NCI-H226 (cell line): ENCODE measurements at places on chromosomes 5 and 9.

GRCh38 chr5:133471699-133472098, 140.6 kb downstream of the FSTL4 start:
- DNase-seq: no peak

- DNase-seq: peak; percentile 33
Observed at GRCh38 chr5:58334035-58334434, 125.9 kb downstream of the PLK2 start.

- DNase-seq: no peak
Observed at GRCh38 chr5:64166201-64166959, 737 bp downstream of the RNF180 start.

DNA sequence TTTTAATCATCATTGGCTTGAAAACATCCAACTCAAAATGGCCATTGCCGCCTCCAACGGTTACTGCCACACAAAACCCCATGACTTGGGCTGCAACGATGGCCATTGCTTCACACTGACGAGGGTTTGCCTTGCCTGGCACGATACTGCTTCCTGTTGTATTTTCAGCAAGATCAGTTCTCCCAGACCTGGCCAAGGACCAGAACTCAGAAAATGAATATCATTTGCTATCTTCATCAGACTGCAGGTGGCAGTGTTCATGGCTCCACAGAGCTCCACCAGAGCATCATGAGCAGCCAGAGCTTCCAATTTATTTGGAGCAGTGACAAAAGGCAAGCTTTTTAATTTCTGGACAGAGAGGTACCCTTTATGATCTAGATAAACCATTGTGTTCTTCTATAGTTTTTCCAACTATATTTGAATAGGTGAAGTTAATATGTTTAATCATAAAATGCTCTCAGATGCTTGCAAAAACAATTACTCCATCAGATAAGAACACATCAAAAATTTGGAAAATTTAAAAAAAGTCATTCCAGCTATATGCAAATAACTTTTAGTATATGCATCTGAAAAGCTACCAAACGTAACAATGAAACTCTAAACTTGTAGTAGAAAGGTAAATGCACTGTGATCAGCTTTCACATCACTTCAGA, 10.4 kb downstream of the AMACR start:
- peak; percentile 69 for DNase-seq

DNA sequence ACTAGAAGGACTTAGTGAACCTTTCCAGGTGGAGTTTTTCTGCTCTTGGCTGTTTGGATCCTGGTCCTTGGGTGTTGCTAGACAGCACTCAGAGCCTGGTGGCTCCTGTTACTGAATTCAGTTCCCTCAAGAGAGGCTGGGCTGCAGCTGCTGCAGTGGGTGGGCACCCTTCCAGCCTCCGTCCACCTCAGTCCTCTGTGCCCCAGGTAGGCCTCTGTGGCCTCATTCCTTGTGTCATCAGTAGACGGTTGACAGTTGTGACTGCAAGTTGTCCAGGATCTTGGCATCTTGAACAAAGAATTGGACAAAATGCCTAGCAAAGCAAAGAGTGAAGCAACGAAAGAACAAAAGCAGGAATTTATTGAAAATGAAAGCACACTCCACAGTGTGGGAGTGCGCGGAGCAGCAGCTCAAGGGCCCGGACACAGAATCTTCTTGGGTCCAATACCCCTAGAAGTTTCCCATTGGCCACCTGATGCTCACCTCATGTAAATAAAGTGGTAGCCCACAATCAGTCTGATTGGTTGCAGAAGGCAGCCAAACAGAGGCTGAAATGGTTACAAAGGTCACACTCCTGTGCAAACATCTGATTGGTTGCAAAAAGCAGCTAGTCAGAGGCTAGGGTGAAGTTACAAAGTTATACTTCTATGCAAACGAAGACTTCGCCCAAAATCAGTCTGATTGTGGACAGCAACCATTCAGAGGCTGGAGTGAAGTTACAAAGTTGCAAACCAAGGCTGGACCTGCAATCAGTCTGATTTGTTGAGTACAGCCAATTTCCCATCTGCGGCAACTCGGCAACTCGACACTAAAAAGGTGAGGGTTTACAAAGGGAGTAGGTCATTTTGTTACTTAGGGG, 40.1 kb downstream of the F2R start:
- no peak for DNase-seq

- no peak for DNase-seq
Observed at GRCh38 chr9:33227741-33228140, 12.2 kb upstream of the SPINK4 start.

- DNase-seq: no peak
Observed at GRCh38 chr5:149028984-149029383, 33.9 kb downstream of the SH3TC2 start.

- DNase-seq: no peak
Observed at GRCh38 chr5:40150896-40151295, 528.8 kb upstream of the PTGER4 start.

DNA sequence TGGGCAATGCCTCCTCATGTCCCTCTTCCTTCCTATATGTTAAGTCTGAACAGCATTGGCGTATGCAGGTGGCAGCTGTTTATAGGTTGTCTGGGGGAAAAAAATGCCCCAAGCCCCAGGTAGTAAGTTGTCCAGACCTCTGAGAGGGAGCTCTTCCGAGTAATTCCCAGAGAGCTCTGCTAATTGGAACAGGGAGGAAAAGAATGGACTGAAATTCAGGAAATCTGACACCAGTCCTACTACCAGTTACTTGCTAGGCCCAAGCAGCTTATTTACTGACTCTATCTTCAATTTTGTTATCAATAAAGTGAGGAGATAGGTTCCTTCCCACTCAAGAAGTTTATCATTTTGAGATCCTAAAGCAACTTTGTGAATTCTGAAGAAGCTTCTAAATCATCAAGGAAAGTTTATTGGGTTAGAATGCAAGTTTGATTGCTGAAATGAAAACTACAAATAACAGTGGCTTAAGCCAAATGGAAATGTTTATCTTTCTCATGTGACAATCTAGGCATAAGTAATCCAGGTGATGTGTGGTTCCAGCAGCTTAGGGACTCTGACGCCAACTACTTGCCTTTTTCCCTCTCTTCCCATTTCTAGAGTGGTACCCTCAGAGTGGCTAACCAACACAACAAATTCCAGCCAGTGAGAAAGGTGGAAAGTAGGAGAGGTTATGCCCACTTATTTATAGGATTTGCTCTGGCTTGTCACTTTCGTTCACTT, 5.6 kb downstream of the STK32A start:
- DNase-seq: no peak

- DNase-seq: no peak
Observed at GRCh38 chr5:132484391-132484725, 6.2 kb downstream of the IRF1 start.

GRCh38 chr5:154332451-154332850, 113.3 kb upstream of the SAP30L start:
- no peak for DNase-seq

DNA sequence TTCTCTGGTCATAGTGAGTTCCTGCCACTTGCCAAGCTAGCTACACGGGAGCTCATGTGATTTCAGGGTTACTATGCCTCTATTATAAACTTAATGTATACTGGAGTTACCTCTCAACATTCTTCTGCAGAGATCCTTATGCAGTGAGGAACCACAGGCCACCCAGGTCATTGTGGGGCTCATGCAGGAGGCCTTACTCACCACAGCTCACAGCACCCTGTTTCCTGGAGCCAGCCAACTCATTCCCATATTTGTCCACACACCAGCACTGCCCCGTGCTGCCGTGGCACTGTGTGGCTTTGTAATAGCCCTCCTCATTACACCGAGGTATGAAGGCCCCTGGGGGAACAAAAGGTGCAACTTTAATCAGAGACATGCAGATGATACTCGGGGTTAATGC, 520.0 kb downstream of the SPOCK1 start:
- DNase-seq: no peak

GRCh38 chr9:28410411-28410810, 837.1 kb upstream of the C9orf72 start:
- DNase-seq: no peak

DNA sequence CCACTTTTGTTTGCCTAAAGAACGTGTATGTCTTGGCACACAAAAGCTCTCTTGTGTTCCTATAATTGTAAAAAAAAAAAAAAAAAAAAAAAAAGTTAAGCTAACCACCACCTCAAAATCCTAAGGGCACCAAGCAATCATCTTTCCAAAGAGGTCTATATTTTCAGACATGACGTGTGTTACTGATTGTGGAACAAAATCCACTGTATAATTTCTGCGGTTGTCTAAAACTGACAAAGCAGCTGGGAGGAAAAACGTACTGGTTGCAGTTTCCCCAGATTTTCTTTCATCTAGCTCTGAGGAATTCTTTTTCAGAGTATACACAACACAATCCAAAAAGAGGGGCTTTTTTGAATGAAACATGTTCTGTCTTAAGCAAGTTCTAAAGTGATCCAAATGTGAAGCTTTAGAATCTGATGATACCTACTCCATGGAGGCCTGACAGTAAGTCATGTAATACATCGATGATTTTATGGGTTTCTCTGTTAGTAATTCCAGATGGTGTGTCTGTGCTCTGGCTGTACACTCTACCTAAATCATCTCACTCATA, 375.6 kb upstream of the NUDT12 start:
- DNase-seq: no peak

DNA sequence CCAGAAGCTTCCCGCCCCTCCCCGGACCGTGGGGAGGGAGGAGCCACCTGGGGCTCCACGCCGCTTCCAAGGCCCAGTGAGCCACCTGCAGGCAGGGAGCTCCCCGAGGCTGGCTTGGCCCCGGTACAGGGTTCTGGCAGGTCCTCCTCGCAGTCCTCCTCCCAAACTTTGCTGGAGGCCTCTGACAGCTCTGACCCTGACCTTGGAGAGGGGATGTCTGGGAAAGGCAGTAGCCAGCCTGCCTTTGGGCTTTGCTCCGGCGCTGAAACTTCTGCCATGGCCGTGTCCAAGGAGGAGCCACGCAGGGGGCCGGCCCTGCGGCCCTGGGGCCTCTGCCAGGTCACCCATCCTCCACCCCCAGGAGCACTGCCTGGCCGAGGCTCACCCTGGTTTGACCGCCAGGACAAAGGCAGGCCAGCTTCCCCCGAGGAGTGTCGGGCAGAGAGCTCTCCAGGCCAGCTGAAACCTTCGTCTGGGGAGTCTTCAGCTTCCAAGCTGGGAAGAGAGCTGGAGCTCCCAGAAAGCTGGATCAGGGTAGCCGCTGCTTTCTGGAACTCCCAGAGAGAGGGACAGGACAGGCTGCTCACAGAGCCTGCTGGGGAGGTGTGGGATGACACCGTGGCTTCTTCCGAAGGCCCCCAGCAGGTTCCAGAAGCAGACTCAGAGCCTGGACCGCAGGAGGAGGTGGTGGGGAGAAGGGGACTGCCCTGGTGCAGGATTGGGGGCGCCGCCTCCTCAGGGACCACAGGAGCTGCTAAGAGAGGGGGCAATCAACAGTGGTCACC, 9.0 kb upstream of the QSOX2 start:
- no peak for DNase-seq

- no peak for DNase-seq
Observed at GRCh38 chr5:149435015-149435376, 55.9 kb upstream of the IL17B start.

GRCh38 chr9:7827056-7827455, 27.5 kb upstream of the DMAC1 start:
- no peak for DNase-seq

- DNase-seq: no peak
Observed at GRCh38 chr9:93156475-93157008, 22.5 kb upstream of the NINJ1 start.

DNA sequence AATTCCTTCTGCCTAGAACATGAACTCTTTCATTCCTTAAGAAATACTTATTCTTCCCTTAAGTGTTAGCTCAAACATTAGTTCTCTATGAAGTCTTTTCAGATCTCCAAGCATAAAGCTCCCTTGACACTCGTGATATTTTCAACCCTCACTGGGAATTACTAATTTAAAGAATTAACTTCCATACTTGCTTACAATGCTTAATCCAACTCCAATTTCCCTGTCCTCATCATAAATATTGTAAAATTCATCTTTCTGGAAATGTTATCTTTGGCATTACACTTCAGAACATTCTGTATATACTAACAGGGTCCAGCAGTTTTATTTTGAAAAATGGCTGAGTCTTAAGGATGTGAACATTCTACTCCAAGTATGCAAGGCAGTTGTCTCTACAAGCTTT, 7.2 kb downstream of the STARD4 start:
- DNase-seq: no peak

- DNase-seq: no peak
Observed at GRCh38 chr9:93094658-93095204, 1.3 kb upstream of the CARD19 start.
